Activated CD4-positive, alpha-beta memory T cell treated with anti-CD3 and anti-CD28 coated beads, Interleukin-2, amount 10 ng/mL, durations not matched to agents 7 days and 5 days (primary cell): ENCODE measurements at places on chromosomes 11 and 22.

- DNase-seq = no peak
Measured at GRCh38 chr11:94193288-94193687, 64.6 kb downstream of the PANX1 start.

DNA sequence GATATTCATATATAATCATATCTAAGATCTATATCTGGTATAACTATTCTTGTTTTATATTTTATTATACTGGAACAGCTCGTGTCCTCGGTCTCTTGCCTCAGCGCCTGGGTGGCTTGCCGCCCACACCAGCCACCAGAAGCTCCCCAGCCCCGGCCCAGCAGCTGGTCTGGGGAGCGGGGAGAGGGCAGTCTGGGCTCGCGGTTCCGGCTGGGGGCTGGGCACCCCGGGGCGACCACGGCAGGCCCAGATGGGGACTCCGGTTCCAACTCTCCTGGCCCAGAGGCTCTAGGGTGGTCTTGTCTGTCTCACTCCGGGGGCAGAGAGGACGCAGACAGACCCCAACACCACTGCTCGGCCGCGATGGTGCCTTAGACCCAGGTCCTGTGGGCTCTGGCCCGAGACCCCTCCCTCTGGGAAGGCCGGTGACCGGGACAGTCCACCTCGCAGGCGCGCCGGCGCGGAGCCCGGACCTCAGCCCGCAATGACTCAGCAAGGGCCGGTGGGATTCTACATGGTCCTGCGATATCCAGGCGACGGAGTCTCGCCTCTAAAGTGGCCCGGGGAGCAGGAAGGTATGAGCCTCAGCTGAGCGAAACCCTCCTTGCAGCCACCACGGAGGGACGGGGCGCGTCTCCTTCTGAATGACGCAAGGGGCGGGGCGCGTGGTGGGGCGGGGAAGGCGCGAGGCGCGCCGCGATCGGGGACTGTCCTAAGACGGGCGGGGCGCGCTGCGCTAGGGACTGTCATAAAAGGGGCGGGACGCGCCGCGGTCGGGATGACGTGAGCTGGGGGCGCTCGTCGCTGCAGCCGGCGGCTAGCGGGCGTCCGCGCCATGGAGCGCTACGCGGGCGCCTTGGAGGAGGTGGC lies at the start of gene DGCR6:
DGCR6 (plus strand) TSS at position 781 of the 870 bp plus-strand sequence; CDS start at position 836, 55 bp downstream.
- DNase-seq = no peak

GRCh38 chr11:108916290-108916689 lies 251.4 kb downstream of the DDX10 start:
- no peak for DNase-seq

- no peak for DNase-seq
Measured at GRCh38 chr11:112624431-112624830, 336.8 kb upstream of the NCAM1 start.

- no peak for DNase-seq
Measured at GRCh38 chr11:64629103-64629502, 38.1 kb downstream of the SLC22A12 start.

DNA sequence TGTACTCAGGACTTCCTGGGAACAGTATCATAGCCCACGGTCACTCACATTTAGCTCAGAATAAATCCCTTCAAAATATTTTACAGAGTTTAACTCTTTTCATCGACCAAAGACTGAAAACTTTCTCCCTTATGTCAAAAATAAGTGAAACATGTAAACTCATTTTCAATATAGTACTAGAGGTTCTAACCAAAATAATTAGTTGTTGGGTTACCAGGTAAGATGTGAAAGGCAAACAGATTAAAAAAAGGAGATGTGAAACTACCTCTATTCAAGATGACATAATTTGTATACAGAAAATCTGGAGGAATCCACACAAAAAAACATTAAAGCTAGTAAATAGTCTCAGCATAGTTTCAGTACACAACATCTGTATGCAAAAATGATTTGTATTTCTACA lies 20.3 kb downstream of the XKR3 start:
- DNase-seq = no peak

DNA sequence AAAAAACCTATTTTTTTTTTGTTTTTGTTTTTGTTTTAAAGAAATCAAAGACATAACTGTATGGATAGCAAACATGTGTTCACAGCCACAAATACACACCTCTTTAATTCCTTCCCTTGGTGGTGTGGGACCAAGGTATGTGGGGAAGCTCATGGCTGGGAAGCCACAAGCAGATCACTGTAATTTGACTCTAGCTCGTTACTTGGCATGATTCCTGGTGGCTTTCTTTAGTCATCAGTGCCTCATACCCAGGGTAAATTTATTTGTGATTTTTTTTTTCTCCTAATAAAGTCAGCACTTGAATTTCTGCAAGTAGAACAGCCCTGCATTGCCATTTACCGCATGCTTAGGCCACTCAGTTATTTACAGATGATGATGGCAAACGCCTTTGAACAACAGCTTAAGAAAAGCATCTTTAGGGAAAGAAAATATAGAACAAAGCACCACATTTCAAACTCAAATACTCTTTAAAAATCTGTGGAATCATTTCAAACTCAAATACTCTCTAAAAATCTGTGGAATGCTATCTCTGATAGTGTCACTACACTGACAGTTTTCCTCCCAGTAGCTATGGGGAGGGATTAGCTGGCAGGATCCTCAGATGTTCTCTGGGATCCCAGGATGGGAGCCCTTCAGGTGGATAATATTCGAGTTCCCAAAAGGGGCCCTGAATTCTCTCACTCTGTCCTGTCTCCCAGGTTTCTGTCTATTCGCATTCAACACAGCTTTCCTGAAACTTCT lies 687.2 kb downstream of the OPCML start:
- no peak for DNase-seq

GRCh38 chr11:126917531-126918204 lies 82.9 kb downstream of the KIRREL3 start:
- no peak for DNase-seq

DNA sequence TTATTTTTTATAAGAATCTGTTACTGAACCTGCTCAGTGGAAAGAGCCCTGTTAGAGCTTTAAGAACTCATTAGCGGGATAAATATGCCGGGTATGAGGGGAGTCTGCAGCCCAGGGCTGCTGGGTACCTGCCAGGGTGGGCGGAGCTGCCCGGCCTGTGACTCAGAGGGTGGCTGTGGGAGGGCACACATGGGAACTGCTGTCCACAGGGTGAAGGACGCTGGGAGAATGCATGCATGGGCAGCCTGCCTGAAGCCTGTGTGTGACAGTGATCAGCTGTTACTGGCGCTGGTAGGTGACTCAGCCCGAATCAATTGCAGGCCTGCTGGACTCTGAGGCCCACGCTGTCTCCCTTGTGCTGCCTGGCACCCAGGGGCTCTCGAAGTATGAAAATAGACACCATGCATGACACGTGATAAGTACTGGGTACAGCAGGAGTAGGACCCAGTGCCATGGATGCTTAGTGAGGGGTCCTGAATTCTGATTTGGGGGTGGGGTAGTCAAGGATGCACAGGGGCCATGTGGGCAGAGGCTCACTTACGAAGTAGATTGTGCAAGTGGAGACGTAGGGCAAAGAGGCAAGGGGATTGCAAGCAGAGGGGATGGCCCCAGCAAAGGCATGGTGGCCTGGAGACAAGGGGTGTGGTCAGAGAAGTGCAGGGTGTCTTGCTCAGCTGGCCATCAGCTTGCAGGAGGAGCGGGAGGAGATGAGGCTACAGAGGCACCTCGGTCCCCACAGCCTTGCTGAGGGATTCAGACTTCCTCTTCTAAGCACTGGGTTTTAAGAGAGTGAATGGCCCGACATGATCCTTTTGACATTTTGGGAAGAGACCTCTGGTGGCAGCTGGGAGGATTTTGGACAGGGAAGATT lies 36.5 kb downstream of the GRIK4 start:
- DNase-seq = no peak

DNA sequence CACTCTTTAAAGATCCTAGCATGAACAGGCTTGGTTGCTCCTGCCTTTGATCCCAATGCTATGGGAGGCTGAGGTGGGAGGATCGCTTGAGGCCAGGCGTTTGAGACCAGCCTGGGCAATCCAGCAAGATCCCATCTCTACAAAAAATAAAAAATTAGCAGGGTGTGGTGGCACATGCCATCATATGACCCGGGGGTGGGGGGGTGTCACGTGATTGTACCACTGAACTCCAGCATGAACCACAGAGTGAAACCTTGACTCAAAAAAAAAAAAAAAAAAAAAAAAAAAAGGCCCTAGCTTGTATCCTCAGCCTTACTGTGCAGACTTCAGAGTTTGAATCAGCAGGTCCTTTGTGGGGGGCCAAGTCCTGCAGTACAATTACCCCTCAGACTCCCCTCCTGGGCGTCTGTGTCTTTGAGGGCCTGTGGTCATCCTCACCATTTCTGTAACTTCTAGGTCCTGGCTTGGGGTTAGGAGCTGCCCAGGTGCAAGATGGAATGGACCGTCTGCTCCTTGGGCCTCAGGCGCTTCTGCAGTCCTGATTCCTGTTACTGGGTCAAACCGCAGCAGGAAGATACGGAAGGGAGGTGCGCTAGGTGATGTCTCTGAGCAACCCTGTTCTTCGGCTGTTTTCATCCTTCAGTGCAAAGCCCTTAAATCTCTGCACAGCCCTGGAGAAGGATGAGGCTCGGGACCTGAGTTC lies 208.1 kb downstream of the CTTN start:
- no peak for DNase-seq

- no peak for DNase-seq
Measured at GRCh38 chr11:59224351-59224928, 11.7 kb upstream of the MPEG1 start.

GRCh38 chr11:30310623-30311022 lies 12.3 kb upstream of the ARL14EP start:
- no peak for DNase-seq

DNA sequence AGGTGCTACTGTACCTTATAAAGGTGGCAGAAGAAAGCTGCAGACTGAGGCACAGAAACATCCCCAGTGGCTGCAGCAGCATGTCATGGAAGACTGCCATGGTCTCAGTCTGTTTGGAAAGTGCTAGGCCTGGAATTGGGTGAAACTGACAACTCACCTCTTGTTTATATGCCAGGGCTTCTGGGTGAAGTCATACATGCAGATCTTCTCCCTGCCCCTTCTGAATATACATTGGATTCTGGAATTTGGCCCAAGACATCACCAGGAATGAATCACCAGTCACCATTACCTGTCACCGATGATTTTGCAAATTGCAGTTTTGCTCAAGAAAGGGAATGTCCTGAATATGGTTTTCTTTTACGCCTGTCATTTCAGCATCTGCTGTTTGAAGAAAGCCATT lies at the start of gene PLET1:
PLET1 (minus strand) TSS at position 371 of the 400 bp plus-strand sequence; CDS start at position 100, 271 bp downstream.
- DNase-seq = no peak
